ENCODE measurements at places on chromosomes 1 and 21.

- DNase-seq, result no peak
These were observed 15.3 kb downstream of the GABPA start for GRCh38 chr21:25750085-25750484.

GRCh38 chr1:44111861-44112260 is 6.8 kb upstream of the KLF17 start:
- no peak for DNase-seq

DNA sequence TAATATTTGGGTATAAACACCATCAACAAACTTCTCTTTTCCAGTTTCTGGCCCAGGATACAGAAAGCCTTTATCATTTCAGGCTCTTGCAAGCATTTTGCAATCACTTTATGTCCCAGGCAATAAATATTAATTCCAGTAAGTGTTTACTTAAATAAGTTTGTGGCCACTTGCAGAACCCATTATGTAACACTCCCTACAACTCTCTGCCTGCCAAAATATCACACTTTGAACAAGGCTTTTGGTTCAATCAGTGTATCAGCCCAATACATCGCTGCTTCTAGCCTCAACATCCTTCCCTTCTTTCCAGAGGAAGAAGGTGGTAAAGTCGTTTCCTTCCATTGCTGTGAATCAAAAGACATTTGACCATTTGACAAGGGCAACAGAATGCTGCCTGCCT is 203.0 kb upstream of the USP25 start:
- DNase-seq, result no peak

GRCh38 chr1:201229771-201230635 is 39.4 kb downstream of the IGFN1 start:
- peak; percentile 23 for DNase-seq

GRCh38 chr1:10540277-10541005 is 65.7 kb downstream of the PEX14 start:
- DNase-seq, result no peak

DNA sequence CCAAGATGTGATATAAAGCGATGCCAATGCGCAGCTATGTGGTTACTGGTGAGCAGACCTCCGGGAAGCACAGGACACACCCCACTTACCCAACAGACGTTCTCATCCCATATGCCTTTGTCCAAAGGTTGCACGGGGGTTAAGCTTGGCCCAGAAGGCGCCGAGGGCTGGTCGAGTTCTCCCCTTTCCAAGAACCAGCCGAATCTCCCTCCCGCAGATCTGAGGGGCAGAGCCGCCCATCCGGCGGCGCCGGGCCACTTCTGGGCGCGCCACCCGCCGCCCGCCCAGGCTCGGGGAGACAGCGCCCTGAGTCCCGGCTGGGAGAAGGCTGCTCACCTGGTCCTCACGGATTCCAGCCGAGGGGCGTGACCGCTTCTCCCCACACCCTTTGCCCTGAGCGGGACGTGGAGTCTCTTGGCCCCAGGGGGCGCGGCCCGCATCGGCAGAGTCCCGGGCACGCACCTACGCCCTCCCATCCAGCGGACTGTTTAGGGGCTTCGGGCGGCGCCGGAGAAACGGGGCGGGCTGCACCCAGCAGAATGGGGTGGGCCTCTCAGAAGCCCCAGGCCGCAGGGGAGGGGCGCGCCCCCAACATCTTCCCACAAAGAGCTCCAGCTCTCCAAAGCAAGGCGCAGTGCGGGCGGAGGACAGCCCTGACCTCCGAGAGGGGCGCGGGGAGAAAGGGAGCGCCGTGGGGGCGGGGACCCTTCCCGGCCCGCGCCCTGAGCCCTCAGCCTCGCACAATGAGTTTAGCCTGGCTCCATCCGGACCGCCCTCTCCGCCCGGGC is 615 bp downstream of the GPR161 start:
- DNase-seq, result no peak

DNA sequence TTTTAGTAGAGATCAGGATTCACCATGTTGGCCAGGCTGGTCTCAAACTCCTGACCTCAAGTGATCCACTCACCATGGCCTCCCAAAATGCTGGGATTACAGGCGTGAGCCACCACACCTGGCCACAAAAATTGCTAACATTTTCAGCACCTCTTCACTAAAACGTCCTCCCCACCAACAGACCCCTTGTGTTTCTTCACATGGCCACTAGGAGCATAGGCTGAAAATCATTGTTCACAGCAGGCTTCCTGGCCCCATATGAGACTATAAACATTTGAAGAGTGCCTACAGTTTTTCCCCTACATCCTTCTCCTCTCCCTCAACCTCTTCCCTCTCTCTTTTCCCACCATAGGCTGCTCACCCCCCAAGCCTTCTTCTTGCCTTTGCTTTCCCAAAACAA is 28.0 kb upstream of the SFPQ start:
- DNase-seq, result peak; percentile 7

- DNase-seq, result no peak
These were observed 8.6 kb downstream of the ZNF496 start for GRCh38 chr1:247322849-247323586.

GRCh38 chr1:222167111-222167510 is 380.8 kb downstream of the HHIPL2 start:
- DNase-seq, result peak; percentile 50

DNA sequence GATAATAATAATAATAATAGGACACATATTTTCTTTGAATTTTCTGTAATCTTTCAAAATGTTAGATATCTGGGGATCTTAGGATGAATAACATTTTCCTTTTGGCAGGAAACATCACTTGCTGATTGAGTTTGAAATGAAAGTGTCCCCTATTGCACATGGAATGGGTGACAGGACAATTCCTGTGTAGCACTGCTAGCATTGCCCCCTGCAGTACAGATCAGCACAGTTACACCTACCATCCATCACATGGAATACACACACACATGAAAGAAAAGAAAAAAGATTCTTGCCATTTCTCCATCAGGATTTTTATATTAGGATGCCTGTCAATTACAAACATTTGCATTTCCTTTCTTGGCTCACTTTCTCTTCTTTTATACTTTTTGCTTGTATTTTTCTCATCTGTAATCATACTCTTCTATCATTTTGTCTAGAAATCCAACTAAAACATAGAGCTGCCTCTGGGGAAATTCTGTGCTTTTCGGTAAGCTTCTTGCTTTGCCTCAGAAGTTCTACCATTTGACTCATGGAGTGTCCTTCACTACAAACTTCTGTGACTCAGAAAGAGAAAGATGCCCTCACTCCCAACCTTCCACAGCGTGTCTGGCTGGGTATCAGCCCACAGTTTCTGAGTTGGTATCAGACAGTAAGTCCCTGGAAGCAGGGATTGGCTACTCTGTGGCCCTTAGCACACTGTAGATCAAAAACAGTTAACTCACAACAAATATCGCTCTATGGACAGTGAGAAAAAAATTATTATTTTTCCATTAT is 641.2 kb downstream of the PTPRC start:
- DNase-seq, result no peak

DNA sequence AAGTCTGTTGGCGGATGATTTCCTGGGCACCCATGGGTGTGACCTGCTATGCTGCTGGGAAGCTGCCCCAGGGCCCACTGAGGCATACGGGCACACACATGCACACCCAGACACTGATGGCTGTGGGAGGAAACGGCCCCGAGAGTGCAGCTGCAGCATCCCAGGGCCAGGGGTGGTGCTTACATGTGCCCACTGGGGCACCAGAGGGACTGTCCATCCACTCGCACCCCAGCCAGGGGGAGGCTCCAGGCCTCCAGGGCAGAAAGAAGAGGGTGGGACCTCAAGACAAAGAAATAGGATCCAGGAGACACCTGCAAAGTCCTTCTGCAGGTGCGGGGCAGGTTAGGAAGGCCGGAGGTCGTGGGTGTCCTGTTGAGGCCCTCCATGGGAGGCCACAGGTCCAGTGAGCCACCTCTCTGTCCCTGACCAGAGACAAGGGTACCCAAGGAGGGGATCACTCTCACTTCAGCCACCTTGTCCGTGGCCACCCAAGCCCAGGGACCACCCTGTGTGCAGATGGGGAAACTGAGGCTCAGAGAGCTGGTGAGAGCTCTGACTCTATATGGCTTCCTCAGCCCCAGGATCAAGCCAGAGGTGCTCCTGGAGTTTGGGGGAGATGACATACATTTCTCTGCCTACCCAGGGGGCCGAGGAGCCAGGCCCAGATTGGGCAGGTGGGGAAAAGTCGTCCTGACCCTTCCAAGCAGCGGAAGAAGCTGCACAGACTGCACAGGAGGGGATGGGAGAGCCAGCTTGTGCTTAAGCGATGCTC is 57.1 kb downstream of the WNT9A start:
- DNase-seq, result no peak

DNA sequence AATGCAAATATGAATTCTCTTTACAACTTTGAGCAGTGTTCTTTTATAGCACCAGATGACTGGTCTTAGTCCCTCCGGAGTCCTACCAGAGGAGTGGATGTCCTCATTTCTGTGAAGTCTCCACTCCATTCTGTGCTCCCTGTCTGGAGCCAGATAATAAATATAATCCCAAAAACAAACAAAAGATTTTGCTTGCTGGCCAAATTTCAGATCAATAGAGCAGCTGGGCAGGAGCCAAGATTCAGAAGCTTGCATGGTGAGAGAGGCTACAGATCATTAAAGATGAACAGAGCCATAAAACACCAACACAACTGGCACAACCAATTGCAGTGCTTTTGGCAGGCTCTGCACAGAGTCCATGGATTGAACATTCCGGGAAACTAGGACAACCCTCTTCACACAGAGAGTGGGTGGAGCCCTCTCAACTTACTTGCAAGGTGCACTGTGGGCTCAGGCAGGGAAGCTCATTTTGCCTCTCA is 231.5 kb upstream of the SNX7 start:
- DNase-seq, result no peak

DNA sequence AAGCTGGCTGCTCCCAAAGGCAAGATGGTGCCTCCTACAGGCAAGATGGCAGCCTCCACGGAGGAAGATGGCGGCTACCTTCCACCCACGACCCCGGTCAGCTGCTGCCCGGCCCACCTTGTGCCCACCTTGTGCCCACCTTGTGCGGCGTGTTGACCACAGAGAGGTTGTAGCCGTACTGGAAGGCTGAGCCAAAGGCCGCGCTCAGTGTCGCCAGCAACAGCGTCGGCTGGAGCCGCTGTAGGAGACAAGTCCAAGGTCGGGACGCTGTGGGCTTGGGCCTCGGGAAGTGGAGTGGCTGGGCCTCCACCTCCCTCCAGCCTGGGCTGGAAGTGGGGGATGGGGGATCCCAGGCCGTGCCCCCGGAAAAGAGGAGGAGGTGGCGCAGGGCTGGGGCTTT is 1.4 kb downstream of the SLC2A7 start:
- DNase-seq, result no peak

DNA sequence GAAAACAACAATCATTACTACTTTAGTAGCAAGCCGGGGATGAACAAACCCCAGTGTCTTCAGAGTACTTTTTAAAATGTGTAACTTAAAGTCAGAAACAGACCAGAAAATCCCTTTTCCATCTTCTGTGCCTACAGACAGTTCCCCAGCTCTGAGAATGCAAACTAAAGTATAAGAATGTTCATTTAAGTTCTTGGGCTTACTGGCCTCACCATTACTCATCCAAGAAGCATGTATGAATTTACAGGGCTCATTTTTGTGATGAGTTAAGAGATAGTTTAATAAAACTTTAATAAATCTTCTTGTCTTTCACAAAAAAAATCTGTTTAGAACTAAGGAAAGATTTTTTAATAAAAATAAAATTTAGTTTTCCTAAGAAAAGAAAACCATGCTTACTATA is 4.6 kb downstream of the LPGAT1 start:
- peak; percentile 36 for DNase-seq

DNA sequence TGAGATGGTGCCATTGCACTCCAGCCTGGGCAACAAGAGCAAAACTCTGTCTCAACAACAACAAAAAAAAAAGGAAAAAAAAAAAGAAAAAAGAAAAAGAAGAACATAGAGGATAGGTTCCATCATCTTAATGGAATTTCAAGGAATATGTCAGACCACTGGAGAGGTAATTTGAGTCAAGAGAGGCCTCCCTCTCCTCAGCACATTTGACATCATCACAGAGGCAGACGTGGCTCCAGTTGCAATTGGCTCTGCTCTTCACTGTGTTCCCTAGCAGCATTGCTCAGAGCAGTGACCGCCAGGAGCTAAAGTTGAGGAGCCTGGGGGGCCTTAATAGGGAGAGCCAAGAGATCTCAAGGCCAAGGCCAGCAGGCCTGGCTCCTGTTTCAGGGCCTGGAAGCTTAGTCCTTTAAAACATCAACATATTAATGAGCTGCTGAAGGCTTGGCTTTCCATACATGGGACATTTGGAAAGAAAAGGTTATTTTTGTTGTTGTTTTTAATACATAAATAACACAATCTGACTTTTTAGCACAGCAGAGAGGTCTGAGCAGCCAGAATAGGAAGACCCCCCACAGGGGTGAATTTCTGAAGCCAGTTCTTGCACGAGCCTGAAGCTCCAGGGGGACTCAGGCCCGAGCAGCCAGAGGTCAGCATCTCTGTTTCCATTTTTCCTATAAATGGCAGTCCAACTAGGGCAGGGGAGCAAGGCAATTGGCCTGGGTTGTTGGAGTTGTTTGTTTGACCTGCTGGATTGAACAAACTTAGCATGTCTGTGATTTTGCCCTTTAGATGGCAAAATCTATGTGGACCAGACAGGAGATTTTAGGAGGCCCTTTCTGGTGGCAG is 118.3 kb upstream of the FGGY start:
- DNase-seq, result no peak

GRCh38 chr1:84855168-84855567 is 37.8 kb downstream of the LPAR3 start:
- no peak for DNase-seq

- no peak for DNase-seq
These were observed 10.6 kb upstream of the SIM2 start for GRCh38 chr21:36688324-36688723.

- no peak for DNase-seq
These were observed 3.8 kb downstream of the DNASE2B start for GRCh38 chr1:84402060-84402459.

- DNase-seq, result no peak
These were observed 65.6 kb upstream of the ETS2 start for GRCh38 chr21:38740090-38740489.

- no peak for DNase-seq
These were observed 35.5 kb downstream of the RCAN1 start for GRCh38 chr21:34579411-34579810.

DNA sequence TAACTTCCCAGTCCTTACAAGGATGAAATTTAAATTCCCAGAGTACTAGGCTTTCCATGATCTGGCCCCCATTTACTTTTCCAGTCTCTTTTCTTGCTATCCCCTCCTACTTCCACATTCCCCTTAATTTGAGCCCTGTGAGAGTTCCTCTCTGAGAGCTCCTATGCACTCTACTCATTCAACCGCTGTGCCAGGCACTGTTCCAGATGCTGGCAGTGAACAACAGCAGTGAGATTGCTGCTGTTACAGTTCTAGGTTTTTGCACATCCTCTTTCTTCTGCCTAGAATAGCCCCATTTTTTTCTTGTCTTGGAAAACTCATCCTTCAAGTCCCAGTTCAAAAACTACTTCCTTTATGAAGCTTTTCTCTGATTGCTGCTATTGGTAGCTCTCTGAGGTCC is 18.8 kb downstream of the ATF6 start:
- no peak for DNase-seq

DNA sequence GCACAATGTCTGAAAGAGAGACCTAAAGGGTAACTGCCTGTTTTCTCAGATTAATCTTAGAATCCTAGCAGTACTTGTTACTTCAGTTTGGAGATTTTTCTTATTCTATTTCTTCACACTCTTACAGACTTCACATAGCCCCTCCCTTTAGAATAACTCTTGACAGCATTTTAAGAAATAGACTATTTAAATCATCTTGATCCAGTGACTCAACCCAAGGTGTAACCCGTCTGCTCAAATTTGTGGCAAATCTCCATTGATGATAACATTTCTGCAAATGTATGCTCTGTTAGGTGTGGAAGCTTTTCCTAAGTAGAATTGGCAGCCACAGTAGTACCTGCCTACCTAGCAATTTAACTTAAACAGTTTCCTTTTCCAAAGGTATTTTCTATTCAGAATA is 391.2 kb downstream of the DISC1 start:
- no peak for DNase-seq

GRCh38 chr1:14538335-14538734 is 60.1 kb upstream of the KAZN start:
- no peak for DNase-seq

Measured in kidney glomerular epithelial cell (primary cell).